ENCODE measurements at places on chromosomes 7 and 10.

DNA sequence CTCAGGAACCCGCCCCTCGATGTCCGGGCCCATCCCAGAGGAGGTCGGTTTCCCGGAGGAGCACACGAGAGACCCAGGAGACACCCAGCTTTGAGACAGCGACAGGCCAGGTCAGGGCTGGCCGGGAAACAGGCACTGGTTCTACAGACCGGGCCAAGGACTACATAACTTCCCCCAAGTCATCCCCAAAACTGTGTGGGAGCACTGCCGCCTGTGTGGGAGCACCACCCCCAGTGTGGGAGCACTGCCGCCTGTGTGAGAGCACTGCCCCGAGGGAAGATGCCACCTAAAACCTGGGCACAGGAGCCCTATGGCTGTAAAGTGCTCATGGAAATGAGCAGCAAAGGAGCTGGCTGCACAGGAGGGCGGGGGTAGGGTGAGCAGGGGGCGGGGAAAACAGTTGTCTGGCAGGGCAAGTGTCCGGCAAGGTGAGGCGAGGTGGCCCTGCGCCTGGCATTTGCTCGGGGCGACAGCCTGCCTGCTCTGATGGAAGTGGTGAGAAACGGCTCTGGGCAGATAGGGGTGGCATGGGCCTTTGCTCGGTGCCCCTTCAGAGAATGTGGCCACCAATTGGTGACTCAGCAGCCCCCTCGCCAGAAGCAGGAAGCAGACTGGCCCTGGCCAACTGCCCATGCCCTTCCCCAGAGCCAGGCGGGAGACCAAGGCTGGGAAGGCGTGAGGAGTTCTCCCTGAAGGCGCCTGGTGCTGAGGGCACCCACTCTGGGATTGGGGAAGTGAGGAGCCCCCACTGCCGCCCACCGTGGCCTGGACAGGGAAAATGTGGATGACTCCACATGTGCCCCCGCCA, 26.2 kb downstream of the PAPOLB start:
- DNase-seq, result no peak

DNA sequence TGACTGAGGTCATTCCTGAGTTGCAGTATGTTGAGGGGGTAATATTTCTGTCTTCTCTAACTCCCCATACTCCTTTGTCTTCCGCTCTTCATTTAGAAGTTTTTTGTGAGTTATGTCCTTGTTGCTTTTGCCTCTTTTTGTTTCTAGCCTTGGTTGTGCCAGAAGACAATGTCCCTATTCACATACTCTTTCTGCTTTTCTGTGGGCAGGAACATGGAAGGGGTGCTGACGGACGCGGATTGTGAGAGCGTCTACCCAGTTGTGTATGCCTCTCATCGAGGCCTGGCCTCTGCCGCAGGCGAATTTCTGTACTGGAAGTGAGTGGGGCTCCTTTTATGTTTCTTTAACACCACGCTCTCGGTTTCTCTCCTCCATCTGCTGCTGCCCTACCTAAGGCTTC, 20.5 kb downstream of the STAG3 start:
- no peak for DNase-seq

DNA sequence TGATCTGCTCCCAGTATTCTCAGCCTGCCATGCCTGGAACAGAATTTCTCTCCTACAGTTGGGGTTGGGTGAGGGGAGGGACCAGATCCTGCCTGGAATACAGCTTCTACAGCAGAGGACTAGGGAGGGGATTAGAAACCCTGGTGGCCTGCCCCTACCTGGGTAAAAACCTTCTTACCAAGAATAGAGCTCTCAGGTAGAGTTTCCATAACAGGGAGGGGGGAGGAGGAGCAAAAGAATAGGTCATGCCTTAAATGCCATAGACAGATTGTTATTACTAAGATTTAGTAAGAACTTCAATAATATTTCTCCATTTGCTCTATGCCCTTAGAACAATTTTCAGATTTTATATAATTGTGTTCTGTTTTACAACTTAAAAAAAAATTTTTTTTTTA, 33.5 kb upstream of the TSPAN33 start:
- DNase-seq, result no peak

GRCh38 chr7:98702021-98702420, 84.9 kb downstream of the NPTX2 start:
- DNase-seq, result no peak

GRCh38 chr7:71733107-71733870, 601.3 kb downstream of the GALNT17 start:
- DNase-seq, result peak; percentile 64

DNA sequence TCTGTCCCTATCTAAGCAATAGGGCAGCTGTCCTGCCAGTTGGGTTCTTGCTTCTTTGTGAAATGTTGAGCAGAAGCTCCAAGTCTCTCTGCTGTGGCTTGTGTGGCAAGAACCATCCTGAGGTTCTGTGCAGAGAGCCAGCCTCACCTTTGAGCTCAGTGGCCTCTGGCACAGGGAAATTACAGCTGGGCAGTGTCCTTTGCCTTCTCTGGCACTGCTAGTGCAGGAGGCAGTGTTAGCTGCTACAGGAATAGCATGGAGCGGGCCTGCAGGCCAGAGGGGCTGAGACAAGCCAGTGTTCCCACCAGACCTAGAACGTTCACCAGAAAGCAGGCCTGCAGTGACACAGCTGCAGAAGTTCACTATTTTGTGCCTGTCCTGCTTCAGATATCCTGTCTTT, 1.8 kb downstream of the PRXL2A start:
- peak; percentile 66 for DNase-seq

- DNase-seq, result no peak
Measured at GRCh38 chr10:4111643-4112042, 326.6 kb upstream of the KLF6 start.

DNA sequence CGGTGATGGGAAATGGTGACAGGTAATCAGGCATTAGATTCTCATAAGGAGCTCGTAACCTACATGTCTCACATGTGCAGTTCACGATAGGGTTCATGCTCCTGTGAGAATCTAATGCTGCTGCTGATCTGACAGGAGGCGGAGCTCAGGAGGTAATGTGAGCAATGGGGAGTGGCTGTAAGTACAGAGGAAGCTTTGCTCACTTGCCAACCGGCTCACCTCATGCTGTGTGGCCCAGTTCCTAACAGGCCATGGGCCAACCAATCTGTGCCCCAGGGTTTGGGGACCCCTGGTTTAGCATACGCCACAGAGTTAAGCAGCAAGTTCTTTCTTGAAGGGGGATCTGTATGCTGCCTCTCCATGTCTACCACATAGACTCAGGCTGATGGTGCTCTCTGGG, 133.1 kb downstream of the IQUB start:
- DNase-seq, result no peak

- no peak for DNase-seq
Measured at GRCh38 chr7:118202061-118202460, 18.1 kb downstream of the LSM8 start.

GRCh38 chr7:86664486-86664885, 20.8 kb downstream of the GRM3 start:
- no peak for DNase-seq

DNA sequence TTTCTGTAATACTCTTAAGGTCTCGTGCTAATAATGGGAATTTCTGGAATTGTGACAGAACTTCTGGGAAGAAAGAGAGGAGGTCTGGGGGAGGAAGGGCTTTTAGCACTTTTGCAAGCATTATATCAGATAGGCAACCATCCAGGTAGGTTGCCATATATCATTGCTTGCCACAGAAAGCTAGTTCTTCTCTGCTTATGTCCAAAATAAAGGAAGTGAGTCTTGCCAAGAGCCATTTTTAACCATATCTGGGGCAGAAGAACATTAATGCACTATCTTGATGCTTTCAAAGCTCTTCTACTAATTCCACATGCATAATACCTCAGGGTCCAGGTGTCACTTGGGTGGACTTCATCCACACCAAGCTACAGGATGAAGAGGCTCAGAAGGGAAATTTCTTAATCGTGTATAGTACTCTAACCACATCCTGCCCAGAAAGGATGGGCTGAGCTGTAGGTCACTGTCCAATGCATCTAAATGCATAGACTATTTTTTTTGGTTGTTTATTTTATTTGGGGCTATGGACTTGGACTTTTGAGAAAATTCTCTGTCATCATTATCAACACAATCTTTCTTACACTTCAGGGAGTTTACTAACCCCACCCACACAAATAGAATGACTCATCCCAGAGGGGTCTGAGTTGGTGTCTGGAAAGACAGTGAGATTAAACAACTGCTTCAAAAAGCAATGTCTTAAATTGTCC, 68.9 kb upstream of the ADO start:
- no peak for DNase-seq

GRCh38 chr7:156919132-156919713, 26.2 kb upstream of the LMBR1 start:
- DNase-seq, result no peak

DNA sequence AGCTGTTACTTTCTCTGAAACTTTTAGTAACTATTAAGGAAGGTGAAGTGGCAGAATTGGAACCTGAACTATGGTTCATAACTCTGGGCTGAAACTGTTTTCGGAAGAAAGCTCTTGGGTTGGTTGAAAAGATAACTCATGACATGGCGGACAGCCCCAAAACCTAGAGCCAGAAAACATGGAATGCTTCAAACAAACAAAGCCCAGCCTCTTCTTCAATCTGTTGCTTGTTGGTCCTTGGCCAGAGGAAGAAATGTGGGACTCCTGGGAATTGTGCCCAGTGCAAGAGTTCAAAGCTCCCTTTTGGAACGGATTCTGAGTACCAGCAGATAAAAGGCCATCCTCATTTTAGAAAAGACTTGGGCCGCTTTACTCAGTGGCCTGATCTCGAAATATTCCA, 52.9 kb upstream of the CACNB2 start:
- DNase-seq, result peak; percentile 26

DNA sequence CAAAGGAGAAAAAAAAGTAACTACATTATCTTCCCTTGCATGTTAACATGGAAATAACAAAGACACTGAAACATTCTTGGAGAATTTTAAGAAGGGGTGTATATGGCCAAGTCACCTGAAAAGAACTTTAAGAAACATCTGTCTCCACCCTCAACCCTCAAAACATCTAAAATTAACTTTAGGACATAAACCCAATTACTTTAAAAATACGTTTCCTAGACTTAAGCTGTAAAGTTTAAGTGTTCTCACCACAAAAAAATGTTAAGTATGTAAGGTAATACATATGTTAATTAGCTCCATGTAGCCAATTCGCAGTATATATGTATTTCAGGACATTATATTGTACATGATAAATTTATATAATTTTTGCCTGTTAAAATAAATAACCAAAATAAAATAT, 71.1 kb upstream of the GLCCI1 start:
- DNase-seq, result no peak

DNA sequence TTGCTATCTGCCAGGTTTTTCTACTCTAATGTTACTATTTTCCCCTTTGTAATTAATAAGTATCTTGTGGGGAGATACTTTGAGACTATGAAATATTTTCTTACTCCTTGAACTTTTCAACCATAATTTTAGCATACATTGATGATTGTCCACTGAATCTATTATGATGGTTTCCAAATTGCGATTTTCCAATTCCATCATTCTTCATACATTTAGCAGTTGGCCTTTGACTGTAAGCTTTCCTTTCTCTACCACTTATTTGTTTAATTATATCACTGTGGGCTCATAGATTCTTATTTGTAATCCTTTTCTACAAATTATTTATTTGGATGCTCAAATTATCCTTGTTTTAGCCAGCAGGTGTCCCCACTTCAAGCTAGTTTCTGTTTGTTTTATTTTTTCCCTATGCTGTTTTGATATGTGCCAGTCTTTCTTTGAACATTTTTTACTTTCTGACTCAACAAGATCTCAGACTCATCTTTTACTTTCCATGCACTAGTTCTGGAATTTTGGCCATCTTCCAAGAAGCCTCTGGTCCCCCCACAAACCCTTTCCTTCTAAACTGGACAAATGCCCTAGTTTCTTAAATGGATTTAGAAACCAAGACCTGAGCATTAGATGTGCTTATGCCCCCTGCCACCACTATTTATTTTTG, 11.4 kb upstream of the MRPS16 start:
- no peak for DNase-seq

- DNase-seq, result no peak
Measured at GRCh38 chr10:21368022-21368582, 157.4 kb downstream of the SKIDA1 start.

DNA sequence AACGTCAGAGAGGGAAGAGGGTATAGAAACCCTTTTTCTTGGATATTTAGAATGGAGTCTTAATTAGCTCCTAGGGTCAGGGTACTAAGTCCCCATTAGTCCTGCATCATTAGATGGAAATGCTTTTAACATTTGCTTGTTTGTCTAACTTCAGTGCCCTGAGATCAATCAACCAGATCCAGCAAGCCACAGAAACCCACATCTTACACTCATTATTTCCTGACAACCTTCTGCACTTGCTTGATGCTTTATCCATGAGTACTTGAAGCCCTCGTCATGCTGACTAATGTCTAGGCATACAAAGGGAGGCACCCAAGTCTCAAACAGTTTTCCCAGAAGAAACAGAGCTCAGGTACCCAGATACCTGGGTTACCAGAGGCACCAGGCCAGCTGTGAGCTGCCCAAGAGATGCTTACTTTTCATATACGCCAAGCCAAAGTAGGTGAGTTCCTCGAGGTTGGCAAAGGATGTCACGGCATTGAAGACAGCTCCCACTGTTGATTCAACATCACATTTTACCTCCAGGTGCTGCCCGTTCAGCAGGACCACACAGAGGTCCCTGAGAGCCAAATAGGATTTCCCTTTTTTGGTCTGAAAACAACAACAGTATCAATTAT, 42.7 kb downstream of the FRMPD2 start:
- no peak for DNase-seq

DNA sequence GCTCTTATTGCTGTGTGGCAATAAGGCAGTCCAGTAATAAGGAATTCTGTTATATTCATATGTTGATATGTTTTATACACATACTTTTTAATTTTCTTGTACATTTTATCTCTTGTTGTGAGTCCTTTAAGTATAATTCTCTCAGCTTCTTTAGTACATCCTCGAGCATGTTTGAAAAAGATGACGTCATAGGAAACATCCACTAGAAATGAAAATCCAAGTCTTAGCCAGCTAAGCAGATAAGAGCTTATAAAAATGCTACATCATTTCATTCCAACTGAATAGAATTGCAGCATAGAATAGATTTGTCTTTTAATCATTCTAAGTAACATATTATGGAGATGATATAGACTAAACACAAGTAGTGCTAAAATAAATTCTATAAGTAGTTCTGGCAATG, 283.7 kb upstream of the FZD1 start:
- DNase-seq, result no peak

- DNase-seq, result no peak
Measured at GRCh38 chr10:114584419-114584818, 73.7 kb downstream of the ABLIM1 start.

DNA sequence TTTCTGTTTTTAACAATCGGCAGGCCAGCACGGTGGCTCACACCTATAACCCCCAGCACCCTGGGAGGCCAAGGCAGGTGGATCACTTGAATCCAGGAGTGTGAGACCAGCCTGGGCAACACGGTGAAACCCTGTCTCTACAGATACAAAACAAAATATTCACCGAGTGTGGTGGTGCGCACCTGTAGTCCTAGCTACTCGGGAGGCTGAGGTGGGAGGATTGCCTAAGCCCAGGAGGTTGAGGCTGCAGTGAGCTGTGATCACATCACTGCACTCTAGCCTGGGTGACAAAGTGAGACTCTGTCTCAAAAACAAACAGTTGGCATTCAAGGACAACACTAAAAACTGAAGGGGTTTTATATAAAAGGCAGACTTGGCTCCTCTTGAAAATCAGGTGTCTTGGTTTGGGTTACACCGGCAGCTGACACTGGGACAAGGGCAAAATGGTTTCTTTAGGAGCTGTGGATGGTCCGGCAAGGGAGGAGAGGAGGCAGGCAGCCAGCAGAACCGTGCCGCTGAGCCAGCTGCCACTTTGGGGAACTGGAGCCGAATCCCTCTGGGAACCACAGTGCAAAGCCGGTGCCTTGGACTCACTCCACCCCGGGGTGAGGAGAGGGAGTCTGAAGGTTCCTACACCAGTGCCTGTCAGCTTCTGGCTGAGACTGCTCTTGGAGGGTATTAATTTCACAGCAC, 52.6 kb downstream of the CHST3 start:
- DNase-seq, result no peak

Data from large intestine (tissue), 12 donors.